ENCODE measurements at places on chromosomes 6 and 20.
A peak's percentile ranks its signal among the peaks of the same experiment; 100 is the strongest.

- H3K27ac ChIP-seq, result no peak overlapping the region
- peaks cover 14% of the 10 kb centered on the region for H3K4me1 ChIP-seq
- no peak for DNase-seq
- H3K27me3 ChIP-seq, result no peaks in the 10 kb centered on the region
- H3K36me3 ChIP-seq, result no peaks in the 10 kb centered on the region
- H3K4me3 ChIP-seq, result no peak overlapping the region
These were observed 2.8 kb downstream of the TENT5A start for GRCh38 chr6:81749707-81750106.

- no peaks in the 10 kb centered on the region for H3K36me3 ChIP-seq
- H3K27me3 ChIP-seq, result no peaks in the 10 kb centered on the region
- no peaks in the 10 kb centered on the region for H3K4me1 ChIP-seq
- DNase-seq, result no peak
- no peak overlapping the region for H3K27ac ChIP-seq
- no peak overlapping the region for H3K4me3 ChIP-seq
These were observed 246.7 kb downstream of the MAFB start for GRCh38 chr20:40442181-40442963.

DNA sequence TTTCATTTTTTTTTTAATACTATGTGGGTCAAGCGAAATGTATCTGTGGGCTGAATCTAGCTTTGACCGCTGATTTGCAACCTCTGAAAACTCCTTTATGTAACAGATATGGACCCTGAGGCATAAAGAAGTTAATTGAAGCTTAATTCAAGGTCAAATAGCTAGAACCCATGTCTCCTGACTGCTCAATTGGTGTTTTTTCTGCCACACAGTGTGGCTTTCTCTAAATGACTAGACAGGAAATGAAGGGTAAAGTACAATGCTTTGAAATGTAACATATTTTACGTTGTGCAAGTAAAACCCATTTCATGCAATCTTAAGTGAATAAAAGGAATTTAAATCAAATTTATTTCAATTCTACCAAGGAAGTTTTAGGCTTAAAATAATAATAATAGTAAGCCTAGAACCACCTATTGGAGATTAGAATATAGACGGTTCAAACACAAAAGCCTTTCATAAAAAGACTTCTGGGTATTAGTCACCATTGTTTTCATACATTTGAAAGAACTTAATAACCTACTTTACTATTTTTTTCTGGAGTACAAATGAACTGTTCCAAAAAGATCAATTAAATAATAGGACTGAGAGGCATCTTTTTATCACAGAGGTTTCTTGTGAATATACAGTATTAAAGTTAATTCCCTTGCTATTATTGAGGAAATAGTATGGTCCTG, 279.8 kb downstream of the EPHA7 start:
- H3K4me3 ChIP-seq, result no peak overlapping the region
- H3K36me3 ChIP-seq, result no peaks in the 10 kb centered on the region
- H3K27me3 ChIP-seq, result no peaks in the 10 kb centered on the region
- DNase-seq, result no peak

DNA sequence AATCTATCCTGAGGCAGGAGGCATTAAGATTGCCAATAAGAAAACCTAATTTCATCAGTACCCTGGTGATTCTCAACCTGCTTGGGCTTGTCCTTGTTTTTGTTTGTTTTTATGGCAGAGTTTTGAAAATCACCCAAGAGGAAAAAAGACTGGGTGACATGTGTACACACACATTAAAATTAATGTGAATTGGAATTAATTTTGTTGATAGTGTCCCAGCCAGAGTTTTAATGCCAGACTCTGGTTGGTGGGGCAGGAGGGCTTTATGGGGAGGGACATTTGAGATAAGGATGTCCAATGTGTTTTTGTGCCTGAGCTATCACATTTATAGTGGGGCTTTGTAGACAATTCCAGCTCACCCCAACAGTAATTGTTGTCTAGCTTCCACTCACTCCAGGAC, 184.6 kb downstream of the ID4 start:
- H3K4me3 ChIP-seq, result no peak overlapping the region
- DNase-seq, result no peak
- no peak overlapping the region for H3K27ac ChIP-seq

- no peak within 1 kb of the TSS for H3K4me3 ChIP-seq
- no peak within 1 kb of the TSS for H3K27ac ChIP-seq
- no peak for DNase-seq
- H3K4me1 ChIP-seq, result peaks cover 9% of the 10 kb centered on the region
These were observed at the start of gene OCSTAMP for GRCh38 chr20:46550461-46550860. Gene OCSTAMP, minus strand, starts transcription at chr20:46550654. Its CDS starts 94 bp downstream, at chr20:46550560.

DNA sequence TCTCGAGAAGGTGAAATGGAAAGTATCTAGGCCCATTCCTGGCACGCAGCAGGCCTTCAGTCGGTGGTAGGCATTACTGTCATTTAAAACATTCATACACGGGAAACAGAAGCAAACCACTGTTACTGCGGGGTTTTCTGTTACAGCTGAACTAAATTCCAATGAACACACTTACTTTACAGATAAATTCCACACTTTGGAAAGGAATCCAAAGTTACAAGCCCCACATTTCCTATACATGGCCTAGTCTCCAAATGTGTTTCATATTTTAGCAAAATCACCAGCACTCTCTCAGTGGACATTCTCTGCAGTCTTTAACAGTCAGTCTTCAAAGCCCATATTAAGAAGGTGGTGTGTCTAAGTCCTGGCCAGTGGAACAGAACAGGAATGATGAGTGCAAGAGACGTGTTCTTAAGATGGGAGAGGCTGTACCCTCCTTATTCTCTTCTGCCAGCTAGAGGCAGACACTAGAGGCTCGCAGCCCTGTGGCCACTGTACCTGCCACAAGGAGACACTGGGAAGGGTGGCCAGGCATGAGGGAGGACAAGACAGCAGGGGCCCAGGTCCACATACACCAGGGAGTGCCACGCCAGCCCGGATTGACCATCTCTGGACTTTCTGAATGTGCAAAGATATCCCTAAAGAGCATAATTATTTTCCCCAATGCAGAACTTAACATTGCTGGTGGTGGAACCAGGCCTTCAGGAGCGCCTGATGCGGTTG, 76.4 kb downstream of the CDC5L start:
- no peaks in the 10 kb centered on the region for H3K36me3 ChIP-seq
- H3K4me1 ChIP-seq, result no peaks in the 10 kb centered on the region
- H3K27me3 ChIP-seq, result no peaks in the 10 kb centered on the region
- H3K27ac ChIP-seq, result no peak overlapping the region

- H3K27me3 ChIP-seq, result peaks cover 6% of the 10 kb centered on the region
- DNase-seq, result no peak
- H3K4me1 ChIP-seq, result no peaks in the 10 kb centered on the region
These were observed 27.7 kb upstream of the KCNG1 start for GRCh38 chr20:51050531-51051075.

DNA sequence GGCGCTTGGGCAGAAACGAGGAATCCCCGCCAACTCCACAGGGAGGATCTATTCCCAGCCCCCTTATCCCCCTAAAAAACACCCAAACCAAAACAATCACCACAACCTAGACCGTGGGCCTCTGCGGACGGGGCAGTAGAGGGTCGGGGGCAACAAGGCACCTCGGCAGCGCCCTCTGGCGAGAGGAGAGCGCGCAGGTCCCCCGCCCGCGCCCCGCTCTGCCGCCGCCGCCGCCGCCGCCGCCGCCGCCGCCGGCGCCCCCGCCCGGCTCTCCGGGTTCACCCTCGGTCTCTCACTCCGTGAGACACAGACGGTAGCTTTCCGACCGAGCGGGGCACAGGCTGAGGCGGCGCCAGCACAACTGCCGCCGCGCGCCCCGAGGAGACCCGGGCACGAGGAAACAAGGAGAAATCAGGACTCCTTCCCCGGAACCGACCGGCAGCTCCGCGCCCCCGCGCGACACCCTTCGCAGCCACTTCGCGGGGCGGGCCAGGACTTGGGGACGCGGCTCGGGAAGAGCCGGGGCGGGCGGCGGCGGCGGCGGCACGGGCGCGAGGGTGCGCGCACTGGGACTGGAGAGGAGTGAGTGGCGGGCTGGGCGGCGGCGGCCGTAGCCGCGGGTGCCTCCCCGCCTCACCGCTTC, at the start of gene SLC35F1:
SLC35F1 (plus strand) TSS at position 307 of the 643 bp plus-strand sequence.
- H3K27me3 ChIP-seq, result peaks cover 32% of the 10 kb centered on the region
- no peak for DNase-seq
- no peaks in the 10 kb centered on the region for H3K36me3 ChIP-seq
- peaks cover 8% of the 10 kb centered on the region for H3K4me1 ChIP-seq
- H3K27ac ChIP-seq, result no peak within 1 kb of the TSS
- peak within 1 kb of the TSS; percentile 39 for H3K4me3 ChIP-seq

DNA sequence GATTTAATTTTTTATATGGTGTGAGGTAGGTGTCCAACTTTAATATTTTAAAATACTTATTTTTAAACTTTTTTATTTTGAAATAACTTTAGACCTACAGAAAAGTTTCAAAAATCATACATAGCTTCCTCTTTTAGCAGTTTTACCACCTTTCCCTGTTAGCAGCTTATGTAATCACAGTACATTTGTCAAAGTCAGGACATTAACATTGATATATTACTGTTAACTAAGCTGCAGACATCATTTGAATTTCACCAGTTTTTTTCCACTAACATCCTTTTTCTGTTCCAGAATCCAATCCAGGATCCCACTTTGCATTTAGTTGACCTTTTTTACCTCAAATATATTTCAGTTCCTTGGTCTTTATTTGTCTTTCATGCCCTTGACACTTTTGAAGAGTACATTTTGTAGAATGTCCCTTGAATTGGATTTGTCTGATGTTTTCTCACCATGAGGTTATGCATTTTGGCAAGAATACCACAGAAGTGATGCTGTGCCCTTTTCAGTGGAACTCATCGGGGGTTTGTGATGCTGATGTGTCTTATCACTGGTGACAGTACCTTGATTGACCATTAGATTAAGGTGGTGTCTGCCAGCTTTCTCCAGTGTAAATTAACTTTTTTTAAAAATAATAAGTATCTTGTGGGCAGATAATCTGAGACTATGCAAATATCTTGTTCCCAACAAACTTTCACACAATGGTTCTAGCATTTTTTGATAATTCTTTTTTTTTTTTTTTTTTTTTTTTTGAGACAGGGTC, 33.4 kb downstream of the TTLL9 start:
- no peak overlapping the region for H3K4me3 ChIP-seq
- peaks cover 3% of the 10 kb centered on the region for H3K27me3 ChIP-seq
- no peak overlapping the region for H3K27ac ChIP-seq
- no peaks in the 10 kb centered on the region for H3K36me3 ChIP-seq
- no peaks in the 10 kb centered on the region for H3K4me1 ChIP-seq

DNA sequence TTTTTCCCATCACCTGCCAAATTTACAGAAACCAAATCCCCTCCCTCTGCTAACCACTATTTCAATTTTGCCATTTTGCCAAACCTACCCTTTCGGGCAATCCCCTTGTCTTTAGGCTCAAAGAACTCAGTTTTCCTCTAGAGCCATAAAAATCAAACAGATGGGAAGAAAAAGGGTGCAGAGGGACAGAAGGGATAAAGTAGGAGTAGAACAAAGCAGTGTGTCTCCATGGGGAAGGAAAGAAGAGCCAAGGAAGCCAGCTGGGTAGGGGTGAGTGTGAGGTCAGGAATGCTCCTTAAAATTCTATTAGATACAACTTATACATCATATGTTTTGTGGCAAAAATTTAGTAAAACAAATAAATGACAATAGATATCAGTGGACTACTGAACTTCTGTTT, 316.5 kb downstream of the BTBD9 start:
- no peak overlapping the region for H3K4me3 ChIP-seq
- no peak overlapping the region for H3K27ac ChIP-seq
- no peak for DNase-seq

- no peak for DNase-seq
- H3K36me3 ChIP-seq, result no peaks in the 10 kb centered on the region
- no peak overlapping the region for H3K4me3 ChIP-seq
- peaks cover 9% of the 10 kb centered on the region for H3K4me1 ChIP-seq
- no peak overlapping the region for H3K27ac ChIP-seq
These were observed 28.5 kb upstream of the SERPINB1 start for GRCh38 chr6:2870046-2870636.

- H3K27me3 ChIP-seq, result no peaks in the 10 kb centered on the region
- no peak overlapping the region for H3K4me3 ChIP-seq
- H3K36me3 ChIP-seq, result no peaks in the 10 kb centered on the region
- no peaks in the 10 kb centered on the region for H3K4me1 ChIP-seq
- no peak overlapping the region for H3K27ac ChIP-seq
These were observed 260.5 kb downstream of the NRN1 start for GRCh38 chr6:5746053-5746758.

- H3K27me3 ChIP-seq, result no peaks in the 10 kb centered on the region
- H3K4me3 ChIP-seq, result no peak overlapping the region
- H3K36me3 ChIP-seq, result no peaks in the 10 kb centered on the region
- no peak overlapping the region for H3K27ac ChIP-seq
These were observed 52.0 kb downstream of the JPH2 start for GRCh38 chr20:44135012-44135412.

DNA sequence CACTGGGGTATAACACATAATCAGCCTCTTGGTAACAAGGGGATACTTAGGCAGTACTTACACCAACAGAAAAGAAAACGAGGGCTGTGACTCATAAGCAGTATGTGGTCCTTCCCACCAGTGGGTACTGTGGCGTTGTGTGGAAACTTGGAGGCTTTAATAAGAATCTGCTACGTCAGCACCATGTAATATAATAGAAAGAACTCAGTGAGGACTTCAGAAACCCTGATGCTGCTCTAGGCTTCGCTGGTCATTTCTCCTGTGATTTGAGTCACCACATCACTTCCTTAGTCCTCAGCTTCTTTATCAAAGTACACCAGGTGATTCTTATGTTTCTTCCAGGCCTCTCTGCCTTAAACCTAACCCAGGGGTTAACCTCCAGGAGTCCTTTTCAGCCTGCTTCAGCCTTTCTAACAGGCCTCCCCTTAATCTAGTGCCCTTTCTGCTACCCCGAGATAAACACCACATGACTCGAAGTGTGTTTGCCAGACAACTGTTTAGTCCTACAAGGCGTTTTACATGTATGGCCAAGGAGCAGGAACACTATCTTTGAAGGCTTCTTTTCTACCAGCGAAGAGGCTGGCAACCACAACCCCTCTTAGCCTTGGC, 68.5 kb downstream of the FYN start:
- peaks cover 5% of the 10 kb centered on the region for H3K36me3 ChIP-seq
- H3K27me3 ChIP-seq, result no peaks in the 10 kb centered on the region
- peaks cover 48% of the 10 kb centered on the region for H3K4me1 ChIP-seq
- peak; percentile 64 for DNase-seq

- H3K27ac ChIP-seq, result no peak overlapping the region
- no peaks in the 10 kb centered on the region for H3K4me1 ChIP-seq
- H3K4me3 ChIP-seq, result no peak overlapping the region
- no peaks in the 10 kb centered on the region for H3K27me3 ChIP-seq
- no peaks in the 10 kb centered on the region for H3K36me3 ChIP-seq
- DNase-seq, result no peak
These were observed 658.8 kb upstream of the DEFB115 start for GRCh38 chr20:30598460-30599230.

- no peaks in the 10 kb centered on the region for H3K36me3 ChIP-seq
- no peak overlapping the region for H3K27ac ChIP-seq
- no peak overlapping the region for H3K4me3 ChIP-seq
- H3K27me3 ChIP-seq, result peaks cover 20% of the 10 kb centered on the region
- H3K4me1 ChIP-seq, result peaks cover 31% of the 10 kb centered on the region
These were observed 3.2 kb downstream of the MARCKS start for GRCh38 chr6:113860181-113860955.

DNA sequence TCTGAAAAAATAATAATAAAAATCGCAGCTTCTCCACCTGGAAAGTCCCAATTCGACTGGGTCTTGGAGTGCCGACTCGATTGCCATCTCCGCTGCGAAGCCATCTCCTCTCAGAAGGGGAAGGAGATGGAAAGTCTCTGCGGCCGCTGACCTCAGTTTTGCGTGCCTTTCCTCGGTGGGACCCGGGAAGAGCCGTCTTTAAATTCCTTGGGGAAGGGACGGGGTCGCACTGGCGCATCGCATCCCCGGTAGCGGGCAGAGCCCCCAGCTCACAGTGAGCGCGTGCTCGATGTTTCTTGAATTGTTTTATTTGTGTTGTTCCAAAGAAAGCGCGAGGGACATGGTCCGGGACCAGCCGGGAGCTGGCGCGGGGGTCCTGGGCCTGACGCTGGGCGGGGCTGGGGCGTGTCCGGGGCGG, 270 bp upstream of the TIAM2 start:
- no peak overlapping the region for H3K4me3 ChIP-seq
- H3K4me1 ChIP-seq, result peaks cover 5% of the 10 kb centered on the region
- H3K27me3 ChIP-seq, result no peaks in the 10 kb centered on the region
- H3K36me3 ChIP-seq, result no peaks in the 10 kb centered on the region
